ENCODE measurements at places on chromosomes 2 and 18.

DNA sequence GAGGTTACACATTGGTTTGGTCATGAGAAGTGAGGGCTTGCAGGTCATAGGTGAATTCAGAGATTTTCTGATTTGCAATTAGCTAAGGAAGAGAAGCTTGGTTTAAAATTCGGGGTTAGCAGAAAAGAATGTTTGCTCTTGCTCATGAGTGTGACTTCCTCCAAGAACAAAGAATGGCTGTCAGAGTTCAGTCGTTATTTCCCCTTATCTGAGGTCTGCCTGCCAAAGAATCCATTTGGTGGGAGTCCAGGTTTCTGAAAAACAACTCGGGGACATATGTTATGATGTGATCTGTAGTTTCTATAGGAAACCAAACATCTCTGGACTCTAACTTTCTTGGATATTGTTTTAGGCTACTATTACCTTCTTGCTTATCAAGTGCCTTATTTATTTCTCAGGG, 3.2 kb upstream of the UGT1A6 start:
- no peak overlapping the region for H3K4me3 ChIP-seq
- no peaks in the 10 kb centered on the region for H3K4me1 ChIP-seq
- no peak overlapping the region for H3K27ac ChIP-seq
- H3K27me3 ChIP-seq, result no peaks in the 10 kb centered on the region

DNA sequence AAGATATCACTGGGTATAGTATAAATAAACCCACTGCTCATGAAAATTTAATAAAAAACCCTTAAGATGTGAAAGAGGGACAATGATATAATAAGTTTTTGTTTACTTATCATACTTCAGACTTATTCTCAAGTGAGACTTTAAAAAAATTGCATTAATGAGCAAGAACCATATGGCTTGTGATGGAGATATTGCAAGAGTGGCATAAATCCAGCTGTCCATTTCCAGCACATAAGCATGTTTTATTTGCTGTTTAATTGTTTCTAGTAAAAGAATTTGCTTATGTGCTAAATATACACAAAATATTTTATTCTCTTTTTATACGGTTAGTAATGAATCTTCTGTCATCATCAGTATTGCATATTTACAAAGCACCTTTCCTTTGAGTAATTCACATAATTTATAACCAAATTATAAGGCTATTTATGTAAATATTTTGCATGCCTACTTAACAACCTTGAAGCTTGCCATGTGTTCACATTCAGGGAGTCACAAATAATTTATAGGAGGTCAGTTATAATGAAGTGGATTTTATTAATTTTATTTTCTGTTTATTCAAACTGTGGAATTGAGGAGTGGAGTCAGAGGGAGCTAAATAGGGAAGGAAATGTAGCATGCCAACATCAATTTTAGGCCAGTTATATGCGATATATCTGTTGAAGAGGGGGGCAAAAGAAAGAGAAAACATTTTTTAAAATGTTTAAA, 318.5 kb upstream of the CWC22 start:
- DNase-seq, result no peak
- H3K36me3 ChIP-seq, result no peaks in the 10 kb centered on the region
- no peaks in the 10 kb centered on the region for H3K27me3 ChIP-seq
- H3K4me1 ChIP-seq, result no peaks in the 10 kb centered on the region

GRCh38 chr2:27496357-27497287, at the start of gene GCKR:
GCKR (plus strand) TSS chr2:27496839; CDS start chr2:27496905, 66 bp downstream.
- no peak within 1 kb of the TSS for H3K4me3 ChIP-seq
- H3K27ac ChIP-seq, result no peak within 1 kb of the TSS
- DNase-seq, result no peak

GRCh38 chr2:32011485-32011960, 715 bp upstream of the MEMO1 start:
- peak overlapping the region; percentile 93 for H3K27ac ChIP-seq
- H3K4me3 ChIP-seq, result peak overlapping the region; percentile 97
- DNase-seq, result no peak
- peaks cover 24% of the 10 kb centered on the region for H3K4me1 ChIP-seq
- no peaks in the 10 kb centered on the region for H3K27me3 ChIP-seq

DNA sequence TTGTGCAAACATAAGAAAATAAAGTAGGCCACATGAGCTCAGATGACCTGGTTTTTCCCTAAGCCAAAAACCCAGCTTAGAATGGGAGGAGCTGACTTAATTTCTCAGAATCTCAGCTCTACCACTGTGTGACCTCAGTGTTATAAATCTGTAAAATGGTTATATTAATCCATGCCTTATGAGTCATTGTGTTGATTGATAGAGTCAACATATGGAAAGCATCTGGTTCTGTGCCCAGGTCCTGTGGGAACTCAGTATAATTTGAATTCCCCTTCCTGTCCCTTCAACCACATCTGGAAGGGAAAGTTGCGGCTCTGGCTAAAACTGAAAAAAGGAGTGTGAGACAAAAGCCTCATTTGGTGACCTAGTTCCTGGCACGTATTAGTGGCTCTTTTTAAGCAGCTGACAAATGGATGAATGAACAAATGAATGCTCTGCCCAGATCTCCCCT, 25.7 kb downstream of the TMEM177 start:
- no peak overlapping the region for H3K27ac ChIP-seq
- H3K4me1 ChIP-seq, result no peaks in the 10 kb centered on the region
- no peaks in the 10 kb centered on the region for H3K36me3 ChIP-seq

DNA sequence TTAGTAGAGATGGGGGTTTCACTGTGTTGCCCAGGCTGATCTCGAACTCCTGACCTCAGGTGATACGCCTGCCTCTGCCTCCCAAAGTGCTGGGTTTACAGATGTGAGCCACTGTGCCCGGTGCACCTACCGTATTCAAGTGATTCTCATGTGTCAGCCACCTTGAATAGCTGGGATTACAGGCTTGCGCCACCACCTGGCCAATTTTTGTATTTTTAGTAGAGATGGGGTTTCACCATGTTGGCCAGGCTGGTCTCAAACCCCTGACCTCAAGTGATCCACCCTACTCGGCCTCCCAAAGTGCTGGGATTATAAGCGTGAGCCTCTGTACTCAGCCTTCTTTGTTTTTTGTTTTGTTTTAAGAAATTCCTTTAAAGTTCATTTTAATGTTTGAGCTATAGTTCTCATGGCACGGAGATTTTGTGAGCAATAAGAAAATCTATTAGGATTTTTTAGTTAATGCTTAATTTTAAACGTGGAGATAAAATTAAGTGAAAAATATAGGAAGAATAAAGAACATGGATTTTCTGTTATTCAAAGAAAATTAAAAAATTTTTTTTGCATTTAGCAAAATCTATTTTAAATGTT, 242.6 kb downstream of the PHLPP1 start:
- peaks cover 4% of the 10 kb centered on the region for H3K4me1 ChIP-seq
- H3K4me3 ChIP-seq, result no peak overlapping the region
- H3K36me3 ChIP-seq, result no peaks in the 10 kb centered on the region
- H3K27ac ChIP-seq, result no peak overlapping the region
